ENCODE measurements at places on chromosomes 16 and 17.

DNA sequence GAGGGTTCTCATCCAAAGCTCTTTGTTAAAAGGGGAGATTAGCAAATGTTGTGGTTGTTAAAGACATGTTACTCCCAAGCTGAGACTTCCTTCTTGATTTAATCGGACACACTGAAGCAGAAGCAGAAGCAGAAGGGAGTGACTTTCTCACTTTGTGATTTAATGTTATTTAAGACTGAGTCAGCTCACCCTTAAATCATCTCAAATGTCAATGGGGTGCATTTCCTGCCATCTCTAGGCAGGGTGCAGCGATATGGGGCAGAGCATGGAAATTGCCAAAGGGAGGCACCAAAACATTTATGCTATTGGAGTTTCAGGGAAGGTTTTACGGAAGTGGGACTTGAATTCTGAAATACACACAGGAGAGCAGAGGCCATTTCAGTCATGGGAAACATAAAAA, 283.6 kb downstream of the ABCC12 start:
- DNase-seq = no peak

DNA sequence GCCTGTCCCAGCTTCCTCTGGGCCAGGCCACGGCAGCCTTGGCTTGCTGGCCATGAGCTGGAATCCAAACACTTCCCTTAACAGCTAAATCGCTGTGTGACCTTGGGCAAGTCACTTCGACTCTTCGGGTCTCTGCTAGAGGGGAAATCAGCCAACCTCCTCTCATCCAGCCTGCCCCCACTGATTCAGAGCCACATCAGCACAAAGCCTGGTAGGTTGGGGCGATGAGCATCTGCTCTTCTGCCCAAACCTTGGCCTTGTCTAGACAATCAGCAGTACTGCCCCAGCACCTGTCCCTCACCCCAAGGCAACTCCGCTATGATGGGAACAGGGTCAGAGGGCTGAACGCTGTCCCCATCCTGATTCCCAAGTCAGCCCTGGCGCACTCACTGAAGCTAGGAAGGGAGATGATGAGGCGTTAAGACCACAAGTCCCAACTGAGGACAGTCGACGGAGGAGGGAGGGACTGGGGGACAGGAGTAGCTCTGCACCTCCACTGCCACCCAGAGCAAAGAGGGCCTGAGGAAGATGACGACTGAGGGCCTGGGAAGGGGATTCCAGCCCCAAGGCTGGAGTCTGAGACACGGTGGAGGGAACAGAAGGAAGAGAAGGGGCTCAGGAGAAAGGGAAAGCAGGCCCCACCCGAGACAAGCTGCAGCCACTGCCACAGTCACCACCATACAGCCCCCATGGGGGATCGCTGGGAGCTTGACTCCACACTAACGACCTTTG, 1.3 kb downstream of the CLUH start:
- no peak for DNase-seq

DNA sequence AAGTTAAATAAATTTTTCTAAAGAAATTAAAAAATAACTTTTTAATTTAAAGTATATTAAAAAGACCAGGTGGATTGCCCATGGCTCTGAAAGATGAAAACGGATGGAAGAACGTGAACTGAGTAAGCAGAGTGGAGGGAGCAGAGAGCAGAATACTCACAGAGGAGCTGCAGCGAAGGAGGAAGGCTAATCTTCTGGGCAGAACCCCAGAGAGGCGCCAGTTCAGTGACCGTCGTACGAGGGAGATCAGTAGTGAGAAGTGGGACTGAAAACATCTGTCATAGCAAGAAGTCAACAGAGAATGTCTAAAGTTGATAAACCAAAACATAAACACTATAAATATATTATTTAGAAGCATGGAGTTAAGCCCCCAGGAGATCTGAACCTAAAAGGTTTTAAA, 34.9 kb downstream of the UBE2G1 start:
- DNase-seq = no peak

- no peak for DNase-seq
These were observed 107.4 kb downstream of the GAS7 start for GRCh38 chr17:10091046-10091445.

DNA sequence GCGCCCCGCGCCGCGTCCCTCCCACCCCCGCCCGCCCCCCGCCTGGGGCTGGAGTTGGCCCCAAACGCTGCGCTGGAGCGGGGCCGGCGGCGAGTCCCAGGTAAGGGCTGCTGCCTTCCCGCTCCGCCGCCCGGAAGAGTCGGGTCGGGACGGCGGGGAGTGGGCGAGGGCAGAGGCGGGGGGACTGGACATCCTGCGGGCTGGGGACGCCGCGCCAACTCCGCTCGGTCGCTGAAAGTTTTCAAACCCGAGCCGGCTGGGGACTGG, 469 bp downstream of the GPRC5C start:
- DNase-seq = no peak

GRCh38 chr16:51509336-51509735, 358.3 kb upstream of the SALL1 start:
- no peak for DNase-seq

DNA sequence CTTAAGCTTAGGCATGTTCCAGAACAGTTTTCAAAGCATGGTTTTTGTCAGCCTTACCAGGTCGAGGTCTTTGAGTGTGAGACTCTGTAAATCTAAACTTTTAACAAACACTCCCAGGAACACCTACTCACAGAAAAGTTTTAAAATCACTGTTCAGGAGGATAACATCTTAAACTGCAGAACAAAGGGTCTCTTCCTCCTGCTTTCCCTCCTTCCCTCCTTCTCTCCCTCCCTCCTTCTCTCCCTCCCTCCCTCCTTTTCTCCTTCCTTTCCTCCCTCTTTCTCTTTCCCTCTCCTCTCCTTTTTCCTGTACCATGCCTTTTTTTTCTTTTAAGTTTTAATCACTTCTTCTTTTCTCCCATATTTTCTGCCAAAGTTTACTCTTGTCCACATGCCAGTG, 153.5 kb upstream of the MAF start:
- DNase-seq = no peak

DNA sequence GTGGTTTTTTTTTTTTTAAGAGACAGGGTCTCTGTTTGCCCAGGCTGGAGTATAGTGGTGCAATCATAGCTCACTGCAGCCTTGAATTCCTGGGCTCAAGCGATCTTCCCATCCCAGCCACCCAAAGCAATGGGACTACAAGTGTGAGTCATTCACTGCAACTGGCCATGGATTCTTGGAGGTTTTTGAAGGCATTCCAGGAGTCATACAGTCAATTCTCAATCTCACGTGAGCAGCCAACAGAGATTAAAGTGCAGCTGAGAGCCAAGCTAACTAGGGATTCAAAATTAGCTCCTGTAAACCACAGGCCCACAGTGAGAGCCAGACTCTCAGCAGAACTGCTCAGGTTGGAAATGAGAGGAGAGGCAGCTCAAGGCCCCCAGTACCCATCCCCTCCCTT, 30.2 kb downstream of the XPO6 start:
- peak; percentile 93 for DNase-seq

- peak; percentile 83 for DNase-seq
These were observed 35.4 kb downstream of the KCNJ16 start for GRCh38 chr17:70110443-70110880.

DNA sequence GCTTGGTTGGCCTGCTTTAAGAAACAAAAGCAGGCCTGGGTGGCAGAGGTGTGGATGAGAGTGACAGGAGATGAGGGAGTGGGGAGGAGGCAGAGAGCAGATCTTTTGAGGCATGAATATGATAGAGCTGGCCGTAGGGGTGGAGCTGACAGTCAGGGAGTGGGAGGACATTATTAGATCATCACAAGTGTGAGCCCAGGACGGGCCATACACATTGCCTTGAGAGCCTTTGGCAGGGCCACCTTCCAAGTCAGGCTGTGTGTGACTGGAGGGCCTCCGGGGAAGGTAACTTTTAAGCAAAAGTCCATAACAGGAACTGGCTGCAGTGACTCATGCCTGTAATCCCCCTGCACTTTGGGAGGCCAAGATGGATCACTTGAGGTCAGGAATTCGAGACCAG, 26.3 kb downstream of the GINS3 start:
- no peak for DNase-seq

GRCh38 chr17:64092113-64092512, 37.8 kb downstream of the ERN1 start:
- no peak for DNase-seq

GRCh38 chr16:27235055-27235937, 32.0 kb downstream of the KDM8 start:
- DNase-seq = peak; percentile 73

GRCh38 chr16:67304020-67304419, 22.5 kb downstream of the KCTD19 start:
- DNase-seq = no peak

- no peak for DNase-seq
These were observed 115.1 kb upstream of the PMFBP1 start for GRCh38 chr16:72286936-72287620.

GRCh38 chr17:39239640-39240314, 14.0 kb upstream of the STAC2 start:
- no peak for DNase-seq

DNA sequence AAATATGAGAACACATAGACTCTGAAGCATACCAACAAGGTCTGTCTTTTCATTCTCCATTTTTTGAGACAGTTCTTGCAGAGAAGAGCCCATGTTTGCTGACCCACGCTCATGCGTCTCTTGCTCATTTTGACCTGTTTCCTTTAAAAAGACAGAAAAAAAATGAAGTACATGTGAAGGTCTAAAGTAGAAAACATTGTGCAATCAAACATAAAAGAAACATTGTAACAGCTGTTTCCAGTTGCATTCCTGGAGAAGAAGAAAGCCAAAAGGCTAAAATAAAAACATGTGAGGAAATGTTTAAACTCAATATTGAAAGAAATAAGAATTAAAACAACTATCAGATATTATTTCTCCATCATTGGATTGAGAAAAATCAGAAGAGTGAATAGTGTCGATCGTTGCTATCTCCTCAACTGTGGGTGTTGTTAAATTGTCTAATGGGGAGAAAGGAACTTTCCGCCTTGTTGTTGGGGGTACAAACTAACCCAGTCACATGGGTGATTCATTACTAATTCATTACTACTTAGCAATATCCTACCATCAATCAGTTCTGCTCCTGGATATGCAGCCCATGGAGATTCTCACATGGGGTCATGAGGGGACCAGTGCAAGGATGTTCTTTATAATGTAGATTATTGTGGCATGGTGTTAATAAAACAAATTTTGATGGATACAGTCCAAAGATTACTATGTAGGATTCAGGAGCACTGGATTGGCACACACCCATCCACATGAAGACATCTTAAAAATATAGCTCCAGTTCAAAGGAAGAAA, 9.5 kb downstream of the ABCA9 start:
- peak; percentile 33 for DNase-seq

- DNase-seq = no peak
These were observed 28.7 kb downstream of the ACSF3 start for GRCh38 chr16:89122322-89122851.

- DNase-seq = no peak
These were observed 89.0 kb upstream of the DNAH17 start for GRCh38 chr17:78665952-78666920.

- DNase-seq = no peak
These were observed 7.1 kb upstream of the PAM16 start for GRCh38 chr16:4358236-4358635.

- no peak for DNase-seq
These were observed 19.5 kb downstream of the USP7 start for GRCh38 chr16:8943966-8944759.

GRCh38 chr17:77214743-77215142, 74.0 kb downstream of the SEC14L1 start:
- DNase-seq = no peak

- DNase-seq = no peak
These were observed 1.6 kb downstream of the CD7 start for GRCh38 chr17:82315703-82316358.

- no peak for DNase-seq
These were observed 163.5 kb downstream of the COPRS start for GRCh38 chr17:31695456-31696090.

- DNase-seq = no peak
These were observed 548 bp upstream of the KRTAP4-11 start for GRCh38 chr17:41118721-41119120.

GRCh38 chr16:11734025-11734652, 8.5 kb downstream of the TXNDC11 start:
- no peak for DNase-seq

- DNase-seq = peak; percentile 19
These were observed 22.7 kb downstream of the FAM83G start for GRCh38 chr17:18981642-18982424.

- peak; percentile 55 for DNase-seq
These were observed 6.2 kb downstream of the VAT1L start for GRCh38 chr16:77794586-77794985.
